ENCODE measurements at places on chromosomes 3 and 15. TPM values are rescaled to one million over a fixed set of nuclear protein-coding genes. Genes with fewer than 3 reads are reported as not detected.

GRCh38 chr15:68583321-68583720, 4.5 kb downstream of the CORO2B start:
- H3K27ac ChIP-seq = no peak overlapping the region
- no peak for DNase-seq
- H3K4me3 ChIP-seq = no peak overlapping the region

- no peaks in the 10 kb centered on the region for H3K27me3 ChIP-seq
- no peak overlapping the region for H3K4me3 ChIP-seq
- H3K4me1 ChIP-seq = peaks cover under 1% of the 10 kb centered on the region
- H3K27ac ChIP-seq = no peak overlapping the region
These were observed 47.3 kb upstream of the PHLDB2 start for GRCh38 chr3:111811811-111812210.

GRCh38 chr3:24069045-24069444, 124.0 kb downstream of the NR1D2 start:
- H3K4me1 ChIP-seq = no peaks in the 10 kb centered on the region
- no peak overlapping the region for H3K27ac ChIP-seq
- H3K36me3 ChIP-seq = no peaks in the 10 kb centered on the region
- no peak for DNase-seq
- no peaks in the 10 kb centered on the region for H3K27me3 ChIP-seq

DNA sequence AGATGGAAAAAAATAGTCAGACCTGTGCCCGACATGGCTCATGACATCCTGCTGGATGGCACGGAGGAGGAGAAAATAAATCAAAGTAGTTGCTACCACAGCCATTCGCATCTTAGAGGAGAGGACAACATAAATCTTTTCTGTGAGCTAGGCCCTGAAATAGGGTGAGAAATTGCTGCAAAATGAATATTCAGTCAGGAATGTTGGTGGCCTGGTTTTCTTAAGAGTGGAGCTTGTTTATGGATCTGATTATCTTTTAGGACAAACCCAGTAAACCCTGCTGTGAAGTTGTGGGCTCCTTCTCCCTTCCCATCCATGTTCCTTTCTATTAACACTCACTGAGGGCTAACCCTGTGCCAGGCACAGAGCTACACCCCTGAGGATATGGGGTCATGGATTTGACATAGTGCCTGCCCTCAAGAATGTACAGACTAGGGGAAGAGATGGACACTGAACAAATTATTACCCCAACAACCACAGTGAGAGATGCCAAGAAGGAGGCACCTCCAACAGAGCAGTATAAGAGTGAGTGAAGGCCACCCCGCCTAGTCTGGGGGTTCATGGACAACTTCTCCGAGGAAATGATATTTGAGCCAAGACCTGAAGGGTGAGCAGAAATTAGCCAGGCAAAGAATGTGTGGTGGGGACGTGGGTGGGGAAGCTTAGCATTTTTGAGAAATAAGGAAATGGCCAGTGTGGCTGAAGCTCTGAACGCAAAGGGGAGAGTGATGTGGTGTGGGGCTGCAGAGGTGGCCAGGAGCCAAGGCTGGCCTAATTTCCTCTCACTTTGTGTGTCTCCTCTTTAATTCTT, 68.9 kb upstream of the ARL8B start:
- H3K4me3 ChIP-seq = no peak overlapping the region
- no peak for DNase-seq
- no peak overlapping the region for H3K27ac ChIP-seq
- H3K36me3 ChIP-seq = no peaks in the 10 kb centered on the region

Gene FETUB
- not detected for total RNA-seq

Gene TJP1
- 129 TPM for total RNA-seq

Gene CCR3
- not detected for total RNA-seq

- H3K4me3 ChIP-seq = no peak overlapping the region
- no peak for DNase-seq
- H3K4me1 ChIP-seq = no peaks in the 10 kb centered on the region
- no peaks in the 10 kb centered on the region for H3K36me3 ChIP-seq
- H3K27me3 ChIP-seq = no peaks in the 10 kb centered on the region
These were observed 52.0 kb downstream of the CCR3 start for GRCh38 chr3:46293991-46294833.

DNA sequence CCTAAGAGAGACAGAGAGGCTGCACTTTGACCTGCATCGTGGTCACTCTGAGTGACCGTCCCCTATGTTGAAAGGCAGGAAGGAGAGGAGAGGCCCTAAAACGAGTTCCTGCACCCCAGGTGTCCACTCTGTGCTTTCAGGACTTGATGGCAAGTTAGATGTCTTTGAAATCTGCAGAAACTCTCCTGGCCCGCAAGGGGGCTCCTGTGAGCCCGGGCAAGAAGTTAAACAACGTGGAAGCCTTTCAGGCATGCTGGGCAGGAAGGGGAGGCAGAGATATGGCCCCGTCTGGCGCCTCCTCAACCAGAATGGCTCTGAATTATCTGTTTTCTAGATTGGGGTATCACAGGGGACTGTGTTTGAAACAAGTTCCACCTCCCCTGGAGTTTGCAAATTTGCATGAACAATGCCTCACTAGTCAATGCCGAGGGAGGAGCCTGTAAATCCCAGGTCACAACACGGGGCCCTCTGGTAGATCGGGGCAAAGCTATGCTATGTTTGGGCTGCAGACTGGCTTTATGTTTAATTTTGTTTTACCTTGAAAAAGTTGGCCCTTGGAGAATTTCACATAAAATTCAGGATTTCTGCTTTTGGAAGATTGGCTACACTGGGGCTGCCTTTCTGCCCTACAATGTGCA, 9.8 kb downstream of the CTXND1 start:
- DNase-seq = peak; percentile 73
- no peaks in the 10 kb centered on the region for H3K36me3 ChIP-seq
- peaks cover 8% of the 10 kb centered on the region for H3K4me1 ChIP-seq
- H3K27ac ChIP-seq = no peak overlapping the region
- H3K27me3 ChIP-seq = peaks cover 4% of the 10 kb centered on the region
- H3K4me3 ChIP-seq = no peak overlapping the region

DNA sequence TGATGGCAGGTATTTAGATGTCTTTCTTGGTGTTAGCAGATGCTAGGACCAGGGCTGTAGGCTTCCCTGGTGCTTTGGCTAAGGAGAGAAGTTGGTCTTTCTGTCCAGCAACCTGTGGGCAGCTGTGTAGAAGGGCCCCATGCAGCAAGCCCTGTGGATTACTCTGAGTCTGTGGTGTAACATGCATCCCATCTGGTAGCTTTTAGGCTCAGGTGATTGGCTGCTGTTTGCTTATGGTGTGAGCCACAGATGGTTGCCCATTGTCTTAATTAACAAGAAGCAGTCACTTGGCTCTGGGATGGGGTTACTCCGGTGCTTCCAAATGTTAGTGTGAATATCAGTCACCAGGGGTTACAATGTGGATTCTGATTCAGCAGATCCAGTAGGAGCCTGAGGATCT, 368.6 kb upstream of the C2CD4B start:
- H3K4me1 ChIP-seq = peaks cover 23% of the 10 kb centered on the region
- H3K36me3 ChIP-seq = no peaks in the 10 kb centered on the region
- H3K27me3 ChIP-seq = no peaks in the 10 kb centered on the region
- peak overlapping the region; percentile 4 for H3K27ac ChIP-seq

- H3K27ac ChIP-seq = no peak within 1 kb of the TSS
- peaks cover 20% of the 10 kb centered on the region for H3K4me1 ChIP-seq
- peak within 1 kb of the TSS; percentile 72 for H3K4me3 ChIP-seq
- peaks cover 17% of the 10 kb centered on the region for H3K36me3 ChIP-seq
- peak; percentile 93 for DNase-seq
- no peaks in the 10 kb centered on the region for H3K27me3 ChIP-seq
These were observed at the start of gene MYO5C for GRCh38 chr15:52295421-52296001. MYO5C (minus strand) TSS chr15:52295804; CDS start chr15:52295636, 168 bp downstream.

DNA sequence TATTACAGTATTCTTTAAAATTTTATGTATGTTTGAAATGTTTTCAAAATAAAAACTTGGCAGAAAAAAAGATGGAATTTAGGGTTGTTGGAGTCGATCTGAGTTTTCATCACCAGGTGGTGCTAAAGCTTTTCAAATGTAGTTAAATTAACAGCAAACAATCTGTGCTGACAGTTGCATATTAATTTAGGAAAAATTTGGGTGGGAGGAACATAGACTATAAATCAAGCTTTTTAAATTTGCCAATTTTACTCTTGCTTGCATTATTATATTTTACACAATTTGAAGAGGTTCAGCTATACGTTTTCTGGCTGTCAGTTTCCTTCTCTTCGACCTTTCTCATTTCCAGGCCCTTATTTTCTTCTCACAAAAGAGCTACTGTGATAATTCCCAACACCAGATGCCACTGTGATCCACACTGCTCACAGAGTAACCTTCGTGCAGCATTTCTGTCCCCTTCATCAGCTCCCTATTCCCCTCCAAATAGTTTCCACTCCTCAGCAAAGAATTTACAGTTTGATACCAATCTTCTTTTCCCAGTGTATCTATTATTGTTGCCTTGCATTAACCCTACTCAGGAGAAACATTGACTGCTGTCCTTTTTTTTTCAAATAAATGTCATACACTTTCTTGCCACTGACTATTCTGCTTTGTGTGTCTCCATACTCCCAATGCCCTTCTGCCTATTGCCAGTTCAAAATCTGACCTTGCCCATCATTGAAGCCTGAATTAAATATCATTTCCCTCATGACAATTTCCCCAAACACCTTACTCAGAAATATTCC, 53.4 kb upstream of the EIF5A2 start:
- no peaks in the 10 kb centered on the region for H3K4me1 ChIP-seq
- no peak overlapping the region for H3K4me3 ChIP-seq
- H3K27ac ChIP-seq = no peak overlapping the region
- H3K36me3 ChIP-seq = no peaks in the 10 kb centered on the region
- no peak for DNase-seq
- H3K27me3 ChIP-seq = no peaks in the 10 kb centered on the region

DNA sequence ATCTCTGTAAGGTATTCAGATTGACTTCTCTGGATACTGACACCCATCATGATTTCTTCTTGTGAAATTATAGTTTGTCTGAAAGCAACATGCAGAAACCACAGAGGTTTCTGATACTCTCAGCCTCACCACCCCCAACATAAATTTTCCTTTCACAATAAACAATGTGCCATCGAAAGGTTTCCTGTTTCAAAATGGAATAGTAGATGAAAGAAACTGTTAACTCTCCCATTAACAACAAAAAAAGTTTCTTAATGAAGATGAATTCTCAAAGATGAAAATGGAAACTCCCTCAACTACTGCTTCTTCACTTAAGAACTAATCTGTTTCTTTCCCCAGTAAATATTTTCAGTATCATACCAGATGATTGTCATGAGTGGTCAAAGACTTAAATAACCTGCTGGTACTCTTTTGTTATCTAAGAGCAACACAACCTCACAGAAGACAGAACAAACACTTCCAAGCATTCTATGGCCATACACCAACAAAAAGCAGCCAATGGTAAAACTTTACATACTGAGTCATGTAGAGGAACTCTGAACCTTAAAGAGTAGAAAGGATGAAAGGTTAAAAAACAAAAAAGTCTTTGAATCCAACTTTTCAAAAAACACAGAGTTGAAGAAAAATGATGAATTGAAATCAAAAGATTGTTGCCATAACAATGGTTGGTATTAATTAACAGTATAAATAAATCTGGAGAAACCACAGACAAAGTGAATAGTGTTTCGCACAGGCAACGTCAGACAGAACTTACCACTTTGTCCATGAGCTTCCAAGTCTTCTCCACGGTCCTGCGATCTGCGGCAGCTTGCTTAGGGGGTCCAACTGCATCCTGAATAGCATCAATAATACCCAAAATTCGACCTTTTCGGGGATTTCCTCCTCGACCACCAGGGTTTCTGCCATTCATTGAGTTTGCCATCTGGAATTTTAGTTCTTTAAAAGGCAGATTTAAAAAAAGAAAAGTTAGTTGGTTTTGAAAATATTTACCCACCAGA, 1.9 kb downstream of the CBLB start:
- no peaks in the 10 kb centered on the region for H3K27me3 ChIP-seq
- peak overlapping the region; percentile 24 for H3K27ac ChIP-seq
- peaks cover 28% of the 10 kb centered on the region for H3K4me1 ChIP-seq
- peaks cover 9% of the 10 kb centered on the region for H3K36me3 ChIP-seq
- DNase-seq = no peak

- H3K4me3 ChIP-seq = no peak overlapping the region
- no peaks in the 10 kb centered on the region for H3K27me3 ChIP-seq
- no peak for DNase-seq
- H3K4me1 ChIP-seq = no peaks in the 10 kb centered on the region
These were observed 38.6 kb upstream of the DGKG start for GRCh38 chr3:186400662-186401061.

Measured in WTC11 (cell line).